ENCODE measurements at places on chromosomes 2 and 18.
A peak's percentile ranks its signal among the peaks of the same experiment; 100 is the strongest.

DNA sequence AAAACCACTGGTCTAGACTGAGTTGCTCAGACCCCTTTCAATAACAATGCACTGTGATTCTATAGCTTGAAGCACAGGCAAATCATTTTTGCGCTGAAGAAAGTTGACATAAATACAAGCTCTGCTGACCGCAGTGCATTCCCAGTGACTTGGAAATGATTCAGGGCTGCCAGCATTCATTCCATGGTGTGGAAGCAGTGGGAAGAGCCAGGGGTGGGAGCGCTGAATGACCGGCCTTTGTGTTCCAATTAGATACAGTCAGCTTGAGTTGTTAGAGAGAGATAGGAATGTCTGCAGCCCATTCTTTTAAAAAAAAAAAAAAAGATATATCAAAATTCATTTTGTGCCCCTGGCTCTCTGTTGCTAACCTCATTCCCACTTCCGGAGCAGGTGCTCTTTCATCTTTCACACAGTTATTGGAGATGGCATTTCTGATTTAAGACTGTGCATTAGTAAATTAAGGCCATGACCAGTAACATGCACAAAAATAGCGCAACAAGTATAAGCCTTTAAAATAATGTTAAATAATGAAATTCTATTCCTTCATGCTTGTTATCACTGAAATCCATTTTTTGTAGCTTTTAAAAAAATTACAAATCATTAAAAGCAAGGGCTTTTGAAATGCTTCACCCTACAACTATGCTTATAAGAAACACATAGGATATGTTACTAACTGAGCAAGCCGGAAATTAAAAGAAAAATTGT is 59.4 kb upstream of the CTLA4 start:
- DNase-seq = no peak

DNA sequence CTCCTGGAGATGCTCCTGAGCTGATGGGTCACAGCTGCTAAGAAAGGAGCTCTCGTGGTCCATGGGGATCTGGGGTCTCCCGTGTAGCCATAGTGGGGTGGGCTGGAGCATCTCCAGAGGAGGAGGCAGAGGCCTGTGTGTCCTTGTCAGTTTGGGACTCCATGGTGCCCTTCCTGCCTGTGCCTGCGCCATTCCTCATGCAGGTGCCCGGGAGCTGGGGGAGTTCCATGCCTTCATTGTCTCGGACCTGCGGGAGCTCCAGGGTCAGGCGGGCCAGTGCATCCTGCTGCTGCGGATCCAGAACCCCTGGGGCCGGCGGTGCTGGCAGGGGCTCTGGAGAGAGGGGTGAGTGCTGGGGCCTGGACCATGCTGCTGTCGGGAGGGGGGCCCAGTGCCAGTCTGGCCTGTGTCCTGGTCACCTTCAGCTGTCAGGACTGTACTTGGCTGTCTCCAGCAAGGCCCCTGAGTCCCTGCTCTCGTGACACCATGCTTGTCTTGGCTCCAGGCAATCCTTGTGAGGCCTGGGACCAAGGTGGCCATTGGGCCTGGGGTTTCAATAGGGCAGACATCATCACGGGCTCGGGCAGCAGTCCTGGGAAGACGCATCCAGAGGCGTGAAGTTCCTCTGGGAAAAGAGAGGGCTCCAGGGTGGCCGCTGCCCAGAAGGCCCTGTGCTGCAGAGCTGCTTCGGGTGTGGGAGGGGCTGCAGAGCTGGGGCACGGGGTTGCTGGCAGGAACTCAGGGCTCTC is 7.3 kb downstream of the CAPN10 start:
- DNase-seq = no peak

DNA sequence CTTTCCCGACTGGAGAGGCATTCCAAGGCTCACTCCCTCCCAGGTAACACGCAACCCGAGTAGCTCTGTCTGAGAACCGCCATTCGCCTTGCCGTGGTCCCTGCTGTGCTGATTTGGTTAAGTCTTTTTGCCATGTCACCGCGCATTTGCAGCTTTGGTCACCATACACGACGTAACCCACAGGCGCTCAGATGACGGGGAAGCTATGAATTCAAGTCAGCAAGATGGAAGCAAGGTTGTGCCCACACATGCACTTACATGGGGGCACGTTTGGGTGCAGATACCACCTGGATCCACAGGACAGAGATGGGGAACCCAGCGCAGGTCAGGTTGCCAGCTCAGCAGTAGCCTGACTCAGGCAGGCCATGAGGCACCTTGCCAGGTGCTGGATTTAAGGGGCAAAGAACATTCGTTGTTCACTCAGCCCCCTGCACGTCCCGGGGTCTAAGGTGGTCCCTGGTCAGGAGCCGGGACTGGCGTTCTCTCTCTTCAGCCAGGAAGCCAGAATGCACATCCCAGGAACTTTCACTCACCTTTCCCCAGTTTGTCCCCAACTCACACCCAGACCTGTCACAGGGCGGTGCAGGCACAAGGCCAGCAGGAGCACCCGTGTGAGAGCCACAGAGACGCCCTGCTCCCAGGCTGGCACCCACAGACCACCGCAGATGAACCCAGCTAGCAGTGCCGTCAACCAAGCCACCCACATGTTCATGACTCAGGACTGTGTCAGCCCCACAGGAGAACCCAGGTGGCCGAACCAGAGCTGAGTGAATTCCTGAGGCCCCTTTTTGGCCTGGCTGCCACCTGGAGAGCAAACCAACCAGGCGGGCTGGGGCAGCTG is 19.9 kb downstream of the SNED1 start:
- DNase-seq = no peak

GRCh38 chr2:159882130-159882745 is 84.2 kb upstream of the CD302 start:
- DNase-seq = no peak

GRCh38 chr18:71902482-71902881 is 641.7 kb downstream of the CBLN2 start:
- no peak for DNase-seq

DNA sequence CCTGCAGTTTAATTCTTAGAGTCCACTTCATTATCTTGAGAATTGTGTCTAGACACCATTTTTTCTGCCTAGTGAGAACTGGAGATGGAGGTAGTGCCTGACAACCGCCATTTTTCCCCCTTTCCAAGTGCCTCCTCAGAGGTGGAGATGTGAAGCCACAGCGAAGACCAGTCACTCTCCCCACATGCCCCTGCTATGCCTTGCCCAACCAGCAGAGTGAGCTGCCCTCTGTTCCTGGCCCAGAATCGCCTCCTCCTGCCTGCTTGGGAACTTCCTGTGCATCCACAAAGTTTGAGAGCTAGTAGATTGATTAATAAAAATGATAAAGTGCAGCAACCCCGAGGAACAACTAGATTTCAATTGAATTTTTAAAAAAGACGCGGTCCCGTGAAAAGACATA is 123.3 kb downstream of the CLIP4 start:
- DNase-seq = peak; percentile 12

- DNase-seq = no peak
Measured at GRCh38 chr2:13611939-13612338, 895.2 kb downstream of the TRIB2 start.

- DNase-seq = no peak
Measured at GRCh38 chr2:181546086-181546485, 88.9 kb downstream of the ITGA4 start.

GRCh38 chr2:73068147-73068546 is 3.4 kb downstream of the SFXN5 start:
- no peak for DNase-seq

DNA sequence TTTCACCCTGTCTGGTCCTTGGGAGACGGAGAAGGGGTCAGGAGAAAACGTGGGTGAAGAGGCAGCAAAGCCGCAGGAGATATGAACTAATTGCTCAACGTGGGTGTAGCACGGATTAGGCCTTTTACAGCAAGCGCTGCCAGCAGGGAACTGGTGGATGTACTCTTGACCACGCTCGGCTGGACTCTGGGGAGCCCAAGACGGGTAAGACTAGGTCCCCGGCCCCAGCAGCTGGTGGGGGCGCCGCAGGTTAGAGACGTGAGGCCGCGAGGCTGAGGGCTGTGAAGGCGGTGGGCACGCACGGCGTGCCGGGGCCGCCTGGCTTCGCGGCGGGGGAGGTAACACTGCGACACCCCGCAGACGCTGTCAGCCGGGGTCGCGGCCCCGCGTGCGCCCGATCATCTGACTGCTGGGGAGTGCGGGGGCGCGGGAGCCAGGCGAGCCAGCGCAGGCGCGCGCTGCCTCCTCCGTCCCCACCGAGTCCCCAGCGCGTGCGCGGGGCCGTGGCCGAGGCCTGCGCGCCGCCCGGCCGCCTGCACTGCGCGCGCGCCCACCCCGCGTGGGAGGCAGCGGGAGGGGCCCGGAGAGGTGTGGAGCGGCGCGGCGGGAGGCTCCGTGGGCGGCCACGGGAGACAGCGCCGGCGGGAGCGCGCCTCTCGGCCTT is at the start of gene CLIP4:
CLIP4 (plus strand) TSS at position 470 of the 664 bp plus-strand sequence. CDS start 5,974 bp downstream, outside the sequence.
- no peak for DNase-seq

DNA sequence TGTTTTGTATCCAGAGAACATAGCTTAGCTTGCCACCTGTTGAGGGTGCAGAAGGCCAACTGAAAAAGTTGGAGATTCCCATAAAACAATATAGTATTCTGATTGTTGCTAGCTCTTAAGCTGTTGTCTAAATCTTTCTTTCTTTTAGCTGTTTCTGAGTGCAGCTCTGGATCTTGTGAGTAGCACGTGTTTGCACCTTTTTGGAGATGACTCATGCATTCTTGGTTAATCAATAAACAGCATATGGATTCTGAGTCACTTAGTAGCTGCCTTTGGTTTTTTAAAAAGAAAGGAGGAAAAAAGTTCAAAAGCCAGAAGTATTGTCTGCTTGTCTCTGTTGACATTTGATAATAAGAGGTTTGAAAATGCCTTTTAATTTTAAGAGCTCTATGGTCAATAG is 483.0 kb upstream of the FSIP2 start:
- no peak for DNase-seq

DNA sequence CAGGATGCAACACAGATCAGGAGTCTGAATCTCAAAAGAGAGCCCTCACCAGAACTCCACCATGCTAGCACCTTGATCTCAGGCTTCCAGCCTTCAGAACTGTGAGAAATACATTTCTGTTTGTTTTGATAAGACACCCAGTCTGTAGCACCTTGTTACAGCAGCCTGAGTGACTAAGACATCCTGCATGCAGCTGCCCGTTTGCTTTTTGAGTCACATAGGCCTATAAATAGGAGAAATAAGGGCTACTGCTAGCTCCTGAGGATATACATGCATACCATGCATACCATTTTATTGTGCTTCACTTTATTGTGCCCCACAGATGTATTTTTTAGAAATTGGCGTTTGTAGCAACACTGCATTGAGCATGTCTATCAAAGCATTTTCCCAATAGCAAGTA is 337.8 kb downstream of the CDH2 start:
- DNase-seq = peak; percentile 25

DNA sequence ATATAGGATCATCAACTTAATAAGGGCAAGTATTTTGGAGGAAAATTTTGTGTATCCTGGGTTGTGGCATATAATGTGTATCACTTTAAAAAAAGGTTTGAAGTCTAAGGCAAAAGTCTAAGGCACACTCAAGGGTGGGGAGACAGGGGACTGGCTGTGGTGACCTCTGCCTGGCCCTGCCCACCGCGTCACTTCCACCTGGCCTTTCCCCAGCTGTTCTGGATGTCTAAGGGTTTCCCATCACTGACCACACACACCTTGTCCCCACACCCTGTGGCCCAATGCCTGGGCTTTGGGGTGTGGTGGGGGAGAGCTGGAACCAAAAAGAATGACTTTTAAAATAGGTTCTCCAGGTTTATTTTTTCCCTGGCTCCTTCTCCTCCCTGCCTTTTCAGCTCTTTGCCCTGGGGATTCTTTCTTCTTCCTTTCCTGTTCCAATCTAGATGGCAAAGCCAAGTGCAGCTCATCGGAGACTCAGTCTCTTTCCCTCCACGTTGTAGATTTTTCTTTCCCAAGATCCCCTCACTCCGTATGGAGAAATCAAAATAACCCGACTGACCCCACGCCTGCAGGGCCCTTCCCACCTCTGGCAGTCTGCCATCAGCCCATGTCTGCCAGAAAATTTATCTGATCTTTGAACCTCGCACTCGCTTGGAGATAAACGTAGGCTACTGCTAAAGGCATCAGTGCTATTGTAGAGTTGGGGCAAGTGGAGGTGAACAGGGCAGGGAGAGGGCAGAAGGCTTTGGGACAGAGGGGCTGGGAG is 257.2 kb downstream of the DYSF start:
- DNase-seq = no peak

DNA sequence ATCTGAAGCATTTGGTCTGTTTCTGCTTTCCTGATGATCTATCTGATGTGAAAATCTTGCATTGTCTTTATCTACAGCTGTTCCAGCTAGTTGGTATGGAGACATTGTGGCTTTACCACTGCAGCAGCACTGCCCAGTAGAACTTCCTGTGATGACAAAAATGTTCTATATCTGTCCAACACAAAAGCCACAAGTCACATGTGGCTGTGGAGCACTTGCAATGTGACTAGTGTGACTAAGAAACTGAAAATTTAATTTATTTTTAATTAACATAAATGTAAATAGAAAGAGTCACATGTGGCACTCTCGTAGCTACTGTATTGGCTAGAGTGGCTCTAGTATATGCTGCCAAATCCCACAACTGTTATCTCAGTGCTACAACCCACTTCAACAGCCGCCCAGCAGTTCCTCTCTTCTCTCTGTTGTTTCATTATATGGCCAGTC is 425.7 kb downstream of the SETBP1 start:
- no peak for DNase-seq

DNA sequence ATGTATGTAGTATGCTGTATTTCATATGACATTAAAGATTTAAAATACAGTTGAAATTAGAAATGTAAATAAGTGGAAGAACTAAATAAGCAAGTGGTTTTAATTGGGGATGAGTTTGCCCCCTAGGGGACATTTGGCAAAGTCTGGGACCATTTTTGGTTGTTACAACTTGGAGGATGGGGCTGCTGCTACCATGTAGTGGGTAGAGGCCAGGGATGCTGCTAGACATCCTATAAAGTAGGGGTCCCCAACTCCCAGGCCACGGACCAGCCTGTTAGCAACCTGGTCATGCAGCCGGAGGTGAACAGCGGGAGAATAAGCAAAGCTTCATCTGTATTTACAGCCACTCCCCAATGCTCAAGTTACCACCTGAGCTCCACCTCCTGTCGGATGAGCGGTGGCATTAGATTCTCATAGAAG is 27.9 kb upstream of the ASNSD1 start:
- no peak for DNase-seq
